ENCODE measurements at places on chromosomes 3 and 15.

DNA sequence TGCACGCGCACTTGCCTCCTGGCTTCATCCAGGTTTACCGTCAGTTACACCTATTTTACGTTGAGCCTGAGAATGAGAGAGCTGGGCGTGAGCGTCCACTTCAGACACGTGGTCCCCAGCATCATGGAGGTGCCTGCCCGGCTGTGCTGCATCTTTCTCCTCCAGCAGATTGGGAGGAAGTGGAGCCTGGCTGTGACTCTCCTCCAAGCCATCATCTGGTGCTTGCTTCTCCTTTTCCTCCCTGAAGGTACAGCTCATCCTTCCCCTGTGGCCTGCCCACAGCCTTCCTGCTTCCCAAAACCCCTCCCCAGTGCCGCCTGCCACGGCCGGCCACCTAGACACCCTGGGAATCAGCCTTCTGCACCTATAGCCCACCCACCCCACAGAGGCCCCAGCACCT is 31.6 kb downstream of the SLC22A14 start:
- no peak for DNase-seq

DNA sequence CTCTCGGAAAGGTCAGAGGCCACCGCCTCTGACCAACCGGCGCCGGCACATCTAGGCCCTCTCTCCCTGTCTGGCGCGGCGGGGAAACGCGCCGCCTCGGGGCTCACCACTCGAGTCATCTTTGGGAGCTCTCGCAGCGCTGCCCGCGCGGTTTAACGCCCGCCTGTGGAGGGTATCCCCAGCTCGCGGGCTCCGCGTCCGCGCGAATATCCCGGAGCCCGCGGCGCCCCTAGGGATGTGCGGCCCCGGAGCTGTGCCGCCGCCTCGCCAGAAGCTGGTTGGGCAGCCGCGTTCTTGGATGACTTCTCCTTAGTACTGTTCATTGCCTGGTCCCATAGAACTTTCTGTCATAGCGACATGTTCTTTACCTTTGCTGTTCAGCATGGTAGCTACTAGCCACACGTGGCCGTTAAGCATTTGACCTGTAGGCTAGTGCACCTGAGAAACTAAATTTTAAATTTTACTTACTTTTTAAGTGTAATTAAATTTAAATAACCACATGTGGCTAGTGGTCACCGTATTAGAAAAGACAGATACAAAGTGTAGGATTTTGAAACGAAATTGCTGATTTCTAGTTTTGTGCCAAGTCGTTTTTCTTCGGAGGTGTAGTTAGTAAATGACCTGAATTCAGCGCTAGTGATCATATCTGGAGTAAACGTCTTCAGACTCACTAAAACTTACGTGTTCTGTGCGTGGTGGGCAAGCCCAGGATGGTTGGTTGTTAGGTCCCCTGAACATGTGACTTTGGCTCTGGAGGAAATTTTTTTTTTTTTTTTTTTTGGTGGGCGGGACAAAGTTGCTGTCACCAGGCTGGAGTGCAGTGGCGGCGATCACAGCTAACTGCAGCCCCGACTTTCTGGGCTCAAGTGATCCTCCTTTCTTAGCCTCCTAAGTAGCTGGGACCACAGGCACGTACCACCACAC is 835 bp downstream of the ARIH2 start:
- peak; percentile 65 for DNase-seq

DNA sequence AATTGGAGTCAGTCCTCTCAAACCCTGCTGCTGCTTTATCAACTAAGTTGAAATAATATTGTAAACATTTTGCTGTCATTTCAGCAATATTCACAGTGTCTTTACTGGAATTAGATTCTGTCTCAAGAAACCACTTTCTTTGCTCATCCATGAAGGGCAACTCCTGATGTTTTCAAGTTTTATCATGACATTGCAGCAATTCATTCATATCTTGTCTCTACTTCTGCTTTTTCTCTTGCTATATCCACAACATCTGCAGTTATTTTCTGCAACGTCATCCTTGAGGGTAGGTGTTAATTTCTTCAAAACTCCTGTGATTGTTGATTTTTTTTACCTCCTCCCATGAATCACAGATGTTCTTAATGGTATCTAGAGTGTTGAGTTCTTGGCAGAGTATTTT is 181.6 kb downstream of the EPHA6 start:
- no peak for DNase-seq

DNA sequence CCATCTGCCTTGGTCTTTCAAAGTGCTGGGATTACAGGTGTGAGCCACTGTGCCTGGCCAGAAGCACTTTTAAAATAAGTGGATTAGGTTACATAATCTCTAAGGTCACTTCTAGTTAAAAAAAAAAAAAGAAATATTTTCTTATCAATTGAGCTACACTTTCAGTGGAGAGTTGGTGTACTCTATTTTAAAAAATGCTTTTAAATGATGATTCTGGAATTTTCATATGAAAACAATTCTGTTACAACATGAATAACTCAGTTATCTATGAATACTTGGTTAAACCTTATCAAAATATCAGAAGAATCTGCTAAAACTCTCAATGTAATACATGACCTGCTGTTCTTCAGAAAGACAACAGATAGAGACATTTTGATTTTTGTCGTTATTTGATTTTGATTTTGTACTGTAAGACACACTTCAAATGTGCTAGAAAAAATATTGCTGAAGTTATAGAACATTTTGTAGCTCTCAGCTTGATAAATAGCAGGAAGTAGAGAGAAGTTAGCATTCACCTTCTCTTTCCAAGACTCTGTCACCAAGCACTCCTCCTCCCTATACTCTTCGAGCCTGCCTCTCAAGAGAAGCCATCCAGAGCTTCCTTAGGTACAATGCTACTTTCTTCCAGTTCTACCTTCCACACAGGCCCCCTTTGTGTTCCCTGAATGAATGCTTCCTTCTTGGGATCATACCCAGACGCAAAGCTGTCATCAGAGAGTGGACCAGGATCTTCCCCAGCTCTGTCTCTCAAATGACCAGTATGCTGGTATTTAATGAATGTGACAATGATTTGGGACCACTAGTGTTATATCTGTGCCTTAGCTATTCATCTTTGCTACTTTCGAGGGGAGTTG is 47.2 kb upstream of the SECISBP2L start:
- DNase-seq = no peak

GRCh38 chr3:6168256-6168655 is 692.7 kb upstream of the GRM7 start:
- DNase-seq = no peak

DNA sequence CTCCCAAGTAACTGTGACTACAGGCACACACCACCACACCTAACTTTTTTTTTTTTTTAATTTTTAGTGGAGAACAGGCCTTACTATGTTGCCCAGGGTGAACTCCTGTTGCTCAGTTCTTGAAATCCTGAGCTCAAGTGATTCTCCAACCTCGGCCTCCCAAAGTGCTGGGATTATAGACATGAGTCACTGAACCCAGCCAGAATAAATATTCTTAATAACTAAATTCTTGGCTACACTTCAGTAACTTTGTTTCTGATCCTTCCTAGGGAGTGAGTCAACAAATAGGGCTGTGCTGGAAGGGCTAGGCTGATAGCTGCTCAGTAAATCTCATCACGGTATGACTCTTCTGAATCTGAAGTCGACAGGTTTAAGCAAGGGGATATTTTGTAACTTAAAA is 56.6 kb downstream of the P3H2 start:
- no peak for DNase-seq

- no peak for DNase-seq
Observed at GRCh38 chr15:77430213-77430612, 9.5 kb downstream of the HMG20A start.

DNA sequence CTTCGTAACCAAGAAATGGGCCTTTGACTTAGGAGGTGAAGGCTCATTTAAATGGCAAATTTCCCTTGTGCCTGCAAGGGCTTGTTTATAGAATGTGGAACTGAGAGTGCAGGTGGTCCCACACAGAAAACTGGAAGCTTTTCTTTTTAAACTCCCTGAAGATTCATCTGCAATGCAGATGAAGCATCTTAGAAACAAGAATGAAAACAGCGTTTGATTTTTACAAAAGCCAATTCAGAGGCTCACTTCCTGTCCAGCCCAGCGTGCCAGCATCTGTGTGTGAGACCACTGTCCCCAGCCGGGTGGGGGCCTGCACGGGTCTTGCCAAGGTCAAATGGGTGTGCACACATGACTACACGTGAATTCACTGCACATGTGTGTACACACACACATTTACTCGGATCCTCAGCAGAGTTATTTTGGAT is 94.7 kb downstream of the LINGO1 start:
- no peak for DNase-seq

DNA sequence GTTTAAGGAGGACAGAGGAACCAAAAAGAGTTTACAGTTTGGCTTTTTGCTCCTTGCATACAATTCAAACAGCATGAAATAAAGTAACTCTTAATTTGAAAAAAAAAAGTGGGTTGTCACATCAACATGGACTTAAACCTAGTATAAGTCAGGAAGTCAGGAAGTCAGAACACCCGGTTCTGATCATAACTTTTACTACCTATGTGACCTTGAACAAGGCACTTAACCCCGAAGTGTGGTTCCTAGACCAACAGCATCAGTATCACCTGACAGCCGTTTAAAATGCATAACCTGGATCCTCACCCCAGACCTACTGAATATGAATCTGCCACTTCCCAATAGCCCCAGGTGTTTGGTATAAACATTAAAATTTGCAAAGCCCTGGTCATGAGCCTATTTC is 18.7 kb downstream of the LYSMD2 start:
- no peak for DNase-seq

DNA sequence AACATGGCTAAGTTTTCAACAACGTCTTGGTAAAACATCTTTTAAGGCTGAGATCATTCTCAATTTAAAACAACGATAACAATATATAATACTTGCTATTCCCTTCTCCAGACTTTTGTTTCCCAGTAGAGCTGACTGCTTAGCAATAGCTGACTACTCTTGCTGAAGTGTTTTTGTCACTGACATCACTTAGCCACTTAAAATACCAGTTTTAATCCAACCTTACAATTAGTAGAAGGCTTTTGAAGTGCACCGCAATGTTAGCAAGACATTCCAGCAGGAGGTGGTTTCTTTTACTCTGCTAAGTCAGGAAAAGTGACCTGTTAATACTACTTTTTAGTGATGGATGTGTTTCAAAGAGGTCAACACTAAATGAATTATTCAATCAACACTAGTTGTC is 28.7 kb upstream of the GBE1 start:
- DNase-seq = no peak

DNA sequence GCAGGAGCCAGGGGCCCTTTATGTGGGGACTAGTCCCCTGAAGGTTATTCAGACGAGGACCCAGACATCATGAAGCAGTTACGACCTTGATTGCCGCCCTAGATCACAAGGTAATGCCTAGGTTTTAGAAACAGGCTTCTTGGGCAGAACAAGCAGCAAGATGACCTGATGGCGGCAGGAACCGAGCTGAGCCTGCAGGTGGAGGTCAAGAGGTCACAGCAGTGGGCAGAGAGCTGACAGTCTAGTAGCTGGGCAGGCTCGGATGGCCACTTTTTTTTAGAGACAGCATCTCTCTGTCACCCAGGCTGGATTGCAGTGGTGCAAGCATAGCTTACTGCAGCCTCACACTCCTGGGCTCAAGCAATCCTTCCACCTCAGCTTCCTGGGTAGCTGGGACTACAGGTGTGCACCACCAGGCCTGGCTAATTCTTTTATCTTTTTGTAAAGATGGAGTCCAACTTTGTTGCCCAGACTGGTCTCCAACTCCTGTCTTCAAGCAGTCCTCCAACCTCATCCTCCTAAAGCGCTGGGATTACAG is 83.5 kb upstream of the ABHD17C start:
- no peak for DNase-seq

GRCh38 chr3:182303169-182303568 is 490.1 kb upstream of the ATP11B start:
- no peak for DNase-seq

DNA sequence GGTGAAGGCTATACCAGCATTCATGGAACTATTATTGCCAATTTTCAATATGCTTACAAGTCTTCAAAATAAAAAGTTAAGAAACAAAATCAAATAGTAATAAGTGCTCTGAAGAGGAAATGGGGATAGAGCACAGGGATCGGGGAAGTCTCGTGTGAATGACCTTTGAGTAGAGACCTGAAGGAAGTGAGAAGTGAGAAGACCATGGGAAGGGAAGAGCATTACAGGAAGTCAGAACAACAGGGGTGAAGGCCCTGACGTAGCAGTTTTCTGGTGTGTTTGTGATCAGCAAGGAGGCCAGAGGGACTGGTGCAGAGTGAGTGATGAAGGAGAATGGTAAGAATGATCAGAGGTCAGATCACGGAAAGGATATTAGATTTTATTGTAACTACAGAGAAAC is 48.1 kb downstream of the STAC start:
- DNase-seq = no peak

DNA sequence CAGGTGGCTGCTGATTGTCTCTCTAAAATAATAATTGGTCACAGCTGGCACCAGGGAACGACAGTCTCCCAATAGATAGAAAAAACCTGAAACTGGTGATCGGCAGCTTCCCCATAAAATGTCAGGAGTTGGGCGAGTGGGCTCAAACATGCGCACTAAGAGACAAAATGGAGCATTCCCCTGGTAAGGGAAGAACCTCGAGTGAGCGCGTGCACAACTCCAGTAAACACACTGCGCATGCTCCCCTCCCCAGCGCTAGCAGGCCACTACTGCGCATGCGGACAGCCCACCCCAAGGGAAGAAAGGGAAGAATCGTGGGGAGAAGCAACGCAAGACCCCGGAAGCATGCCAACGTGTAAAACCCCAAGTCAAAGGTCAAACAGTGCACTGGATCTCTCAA is 7.7 kb upstream of the STARD5 start:
- no peak for DNase-seq

DNA sequence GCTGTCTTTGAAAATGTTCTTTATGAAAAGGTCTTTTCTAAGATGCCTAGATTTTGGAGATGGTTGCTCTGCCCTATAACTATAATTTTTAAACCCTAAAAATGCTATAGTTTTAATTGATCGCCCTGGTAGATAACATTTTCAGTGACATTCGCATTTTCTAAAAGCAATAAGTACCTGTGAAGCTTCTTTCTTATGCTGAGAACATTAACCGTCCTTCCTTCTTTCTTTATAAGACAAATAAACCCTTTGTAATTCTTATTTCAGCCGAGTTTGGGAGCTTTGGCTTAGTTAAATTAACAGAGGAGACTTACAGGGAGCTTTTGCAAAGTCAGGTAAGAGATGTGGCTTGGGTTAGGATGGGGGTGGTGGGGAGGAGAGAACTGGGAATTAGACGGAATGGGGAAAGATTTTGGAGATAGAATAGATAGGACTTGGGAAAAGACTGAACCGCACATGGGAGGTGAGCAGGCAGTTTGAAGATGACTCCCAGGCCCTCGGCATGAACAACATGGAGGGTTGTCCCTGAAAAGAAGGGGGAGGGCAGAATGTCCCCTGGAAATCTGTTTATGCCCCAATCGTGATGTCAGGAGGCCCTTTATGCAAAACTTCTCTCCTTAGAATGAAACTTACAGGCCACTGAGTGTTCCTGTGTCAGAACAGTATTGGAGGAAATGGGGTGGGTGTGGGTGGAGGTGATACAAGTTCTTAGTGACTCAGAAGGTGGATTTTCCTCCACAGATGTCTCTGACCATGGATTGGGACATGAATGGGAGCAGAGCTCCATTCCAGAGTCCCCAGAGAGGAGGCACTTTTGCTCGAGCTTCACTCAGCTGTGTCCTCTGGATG is 76.2 kb upstream of the LARS2 start:
- no peak for DNase-seq

- DNase-seq = no peak
Observed at GRCh38 chr15:98382139-98382538, 266.2 kb upstream of the IGF1R start.

GRCh38 chr3:25831578-25831977 is 41.7 kb downstream of the OXSM start:
- peak; percentile 12 for DNase-seq

- no peak for DNase-seq
Observed at GRCh38 chr3:193895409-193895808, 240.5 kb upstream of the HES1 start.

GRCh38 chr3:191300422-191300821 is 28.8 kb upstream of the CCDC50 start:
- DNase-seq = no peak

GRCh38 chr15:50542887-50543210 is 3.6 kb downstream of the USP50 start:
- no peak for DNase-seq

Measured in DND-41 (cell line).